ENCODE measurements at places on chromosomes 16 and 17.
A peak's percentile ranks its signal among the peaks of the same experiment; 100 is the strongest.

- DNase-seq, result no peak
Measured at GRCh38 chr17:55162556-55162946, 102.2 kb upstream of the HLF start.

DNA sequence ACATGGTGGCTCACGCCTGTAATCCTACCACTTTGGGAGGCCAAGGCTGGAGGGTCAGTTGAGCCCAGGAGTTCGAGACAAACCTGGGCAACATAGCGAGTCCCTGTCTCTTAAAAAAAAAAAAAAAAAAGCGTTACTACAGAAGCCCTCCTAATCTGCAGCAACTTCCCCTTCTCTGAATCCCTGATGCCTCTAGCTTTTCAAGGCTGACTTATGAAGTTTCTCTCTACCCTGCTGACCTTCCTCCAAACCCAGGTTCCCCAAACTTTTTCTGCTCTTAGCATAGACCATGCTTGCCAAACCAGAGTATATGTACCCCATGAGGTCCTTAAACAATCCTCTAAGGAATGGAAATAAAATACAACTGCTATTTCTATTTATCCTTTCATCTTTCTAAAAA lies 16.4 kb downstream of the LYRM1 start:
- no peak for DNase-seq

DNA sequence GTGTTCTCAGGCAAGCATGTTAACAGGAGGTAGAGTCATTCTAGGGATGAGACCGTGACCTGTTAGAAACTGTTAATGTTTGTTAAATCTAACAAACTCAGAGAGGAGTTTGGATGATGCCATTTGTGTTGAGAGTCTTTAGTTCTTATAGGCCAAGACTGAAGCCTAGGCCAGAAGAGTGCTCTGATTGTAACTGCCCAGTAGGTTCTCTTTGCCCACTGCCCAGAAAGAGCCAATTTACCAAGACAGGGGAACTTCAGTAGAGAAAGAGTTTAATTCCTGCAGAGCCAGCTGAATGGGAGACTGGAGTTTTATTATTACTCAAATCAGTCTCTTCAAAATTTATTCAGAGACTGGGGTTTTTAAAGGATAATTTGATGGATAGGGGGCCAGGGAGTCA lies 42.5 kb downstream of the ARHGAP44 start:
- DNase-seq, result no peak

DNA sequence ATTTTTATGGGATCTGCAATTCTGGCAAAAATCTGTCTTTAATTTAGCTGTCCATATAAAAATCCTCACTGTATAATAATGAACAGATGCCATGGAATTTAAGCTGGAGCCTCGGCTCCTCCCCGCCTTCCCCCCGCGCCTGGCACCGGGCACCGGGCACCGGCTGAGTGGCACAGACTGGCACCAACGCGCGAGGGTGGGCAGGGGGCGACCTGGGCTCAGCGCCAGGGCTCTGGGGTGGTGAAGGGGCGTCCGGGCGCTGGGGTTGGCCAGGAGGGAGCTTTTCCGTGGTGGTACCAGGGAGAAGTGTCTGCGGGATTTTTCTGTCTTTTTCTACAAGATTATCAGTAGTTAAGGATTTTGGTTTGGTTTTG lies 9.1 kb downstream of the NEUROD2 start:
- DNase-seq, result no peak

GRCh38 chr17:76599694-76600460 lies 14.2 kb upstream of the ST6GALNAC2 start:
- no peak for DNase-seq

- no peak for DNase-seq
Measured at GRCh38 chr17:38453951-38454421, 25.7 kb downstream of the ARHGAP23 start.

DNA sequence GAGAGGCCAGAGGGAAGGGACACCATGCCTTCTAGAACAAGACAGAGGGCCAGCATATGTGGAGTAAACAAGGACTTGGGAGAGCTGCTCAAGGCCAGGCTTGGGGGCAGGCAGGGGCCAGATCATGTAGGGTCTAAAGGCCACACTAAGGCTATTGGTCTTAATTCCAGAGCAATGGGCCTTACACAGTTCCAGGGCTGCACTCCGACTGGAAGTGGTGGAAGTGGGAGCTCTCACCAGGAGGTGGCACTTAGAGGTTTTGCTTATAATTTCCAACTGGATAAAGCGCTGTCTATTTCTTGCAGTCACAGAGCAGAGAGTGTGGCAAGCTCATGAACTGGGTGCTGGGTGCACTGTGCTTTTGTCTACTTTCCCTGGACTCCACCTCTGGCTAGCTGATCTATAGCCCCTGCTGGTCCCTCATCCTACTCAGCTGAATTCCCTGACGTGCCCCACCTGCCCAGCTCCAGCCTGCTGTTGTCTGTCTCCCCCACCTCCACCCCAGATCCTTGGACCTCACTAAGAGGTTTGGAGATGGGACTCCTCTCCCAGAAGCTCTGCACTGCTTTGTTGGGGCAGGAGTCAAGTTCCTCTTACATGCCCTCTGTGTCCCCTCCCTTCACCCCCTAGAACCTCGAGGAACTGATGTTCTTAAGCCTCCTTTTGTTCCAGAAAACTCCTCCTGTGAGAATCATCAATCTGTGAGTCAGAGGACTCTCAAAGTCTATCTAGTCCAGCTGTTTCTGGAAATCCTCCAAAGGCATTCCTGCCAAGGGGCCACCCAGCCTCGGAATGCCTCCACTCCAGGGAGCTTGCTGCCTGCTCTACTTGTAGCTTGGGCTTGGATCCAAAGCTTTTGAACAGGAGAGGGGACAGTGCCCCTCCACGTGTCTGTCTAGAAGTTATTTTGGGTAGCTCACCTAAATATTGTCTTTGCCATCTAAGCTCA lies 48.1 kb upstream of the KSR1 start:
- no peak for DNase-seq

- no peak for DNase-seq
Measured at GRCh38 chr16:86070971-86071370, 172.0 kb downstream of the IRF8 start.

DNA sequence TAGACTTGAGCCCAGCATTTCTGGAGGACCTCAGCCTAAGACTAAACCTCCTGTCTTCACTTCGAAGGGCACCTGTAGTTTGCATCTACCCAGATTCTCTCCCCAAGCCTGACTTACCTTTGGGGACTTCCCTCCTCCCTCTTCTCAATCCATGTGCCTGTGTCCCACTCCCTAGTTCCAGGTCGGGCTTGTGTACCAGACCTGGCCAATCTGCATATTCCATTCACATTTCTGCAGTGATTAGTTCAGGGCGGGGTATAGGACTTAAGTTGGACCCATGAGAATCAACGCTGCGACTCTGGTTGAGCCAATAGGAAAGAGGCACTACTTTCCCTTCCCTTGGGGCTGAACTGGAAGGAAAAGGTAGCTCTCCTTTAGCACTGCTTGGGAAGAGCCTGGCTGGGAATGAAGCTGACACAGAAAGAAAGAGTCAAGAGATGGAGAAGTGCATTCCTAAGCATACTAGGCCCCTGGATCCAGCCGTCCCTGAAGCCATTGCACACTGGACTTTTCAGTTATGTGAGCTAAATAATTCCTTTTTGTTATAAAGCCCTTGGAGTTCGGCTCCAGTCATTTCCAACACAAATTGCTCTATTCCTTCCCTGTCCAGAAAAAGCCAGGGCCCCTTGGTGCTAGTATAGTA lies 2.5 kb downstream of the TRADD start:
- no peak for DNase-seq

- DNase-seq, result peak; percentile 5
Measured at GRCh38 chr17:9291912-9292560, 270.7 kb downstream of the NTN1 start.

DNA sequence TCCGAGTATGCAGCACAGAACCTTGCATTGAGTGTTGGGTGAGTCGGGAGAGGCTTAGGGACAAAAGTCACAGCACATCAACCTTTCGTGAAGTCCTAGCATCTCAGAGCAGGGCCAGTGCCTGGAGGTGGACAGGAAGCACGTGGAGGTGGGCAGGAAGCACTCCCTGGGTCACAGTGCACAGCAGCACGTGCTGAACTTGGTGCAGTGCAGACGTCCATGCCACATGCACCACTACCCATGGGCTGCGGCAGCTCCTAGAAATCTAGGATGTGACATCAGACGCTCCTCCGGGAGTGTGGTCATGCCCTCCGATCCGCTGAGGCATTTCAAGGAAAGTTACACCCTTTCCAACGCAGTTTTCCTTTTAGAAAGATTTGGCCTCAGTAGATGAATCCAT lies 83.4 kb upstream of the CHMP6 start:
- no peak for DNase-seq

Measured in stimulated activated naive CD4-positive, alpha-beta T cell treated with Interleukin-2 at 50 U/mL for 16 hours (primary cell).